ENCODE measurements at places on chromosomes 7 and 10.

- DNase-seq: no peak
Observed at GRCh38 chr10:121459622-121460453, 138.4 kb downstream of the FGFR2 start.

DNA sequence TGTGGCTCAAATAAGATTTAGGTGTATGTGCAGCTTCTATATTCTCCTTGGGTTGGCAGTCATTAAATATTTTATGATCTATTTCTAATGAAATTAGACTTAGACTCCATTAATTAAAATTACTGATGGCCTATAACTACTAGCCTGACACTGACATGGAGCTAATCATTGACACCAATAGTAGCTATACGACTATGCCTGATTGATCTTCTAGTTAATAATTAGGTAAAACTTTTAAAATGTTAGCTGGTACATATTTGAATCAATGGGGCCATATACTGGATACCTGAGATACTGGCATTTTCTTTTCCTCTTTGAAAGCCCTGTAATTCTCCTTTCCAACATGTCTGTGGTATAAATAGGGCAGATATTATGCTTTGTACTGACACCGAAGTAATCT is 14.4 kb downstream of the WEE2 start:
- no peak for DNase-seq

- DNase-seq: no peak
Observed at GRCh38 chr7:142867398-142868187, 12.7 kb downstream of the EPHB6 start.

- DNase-seq: no peak
Observed at GRCh38 chr10:1188558-1189135, 132.5 kb downstream of the WDR37 start.
